Stimulated activated CD4-positive, alpha-beta T cell treated with anti-CD3 and anti-CD28 coated beads, Interleukin-4, amount 100 ng/mL, for 4 hours (primary cell): ENCODE measurements at places on chromosomes 13 and 19.

GRCh38 chr13:20019043-20019442 is 60.5 kb downstream of the ZMYM2 start:
- DNase-seq: no peak

- peak; percentile 45 for DNase-seq
Measured at GRCh38 chr13:26011996-26012821, 39.6 kb downstream of the SHISA2 start.

- no peak for DNase-seq
Measured at GRCh38 chr13:111620586-111620985, 300.1 kb downstream of the TEX29 start.

DNA sequence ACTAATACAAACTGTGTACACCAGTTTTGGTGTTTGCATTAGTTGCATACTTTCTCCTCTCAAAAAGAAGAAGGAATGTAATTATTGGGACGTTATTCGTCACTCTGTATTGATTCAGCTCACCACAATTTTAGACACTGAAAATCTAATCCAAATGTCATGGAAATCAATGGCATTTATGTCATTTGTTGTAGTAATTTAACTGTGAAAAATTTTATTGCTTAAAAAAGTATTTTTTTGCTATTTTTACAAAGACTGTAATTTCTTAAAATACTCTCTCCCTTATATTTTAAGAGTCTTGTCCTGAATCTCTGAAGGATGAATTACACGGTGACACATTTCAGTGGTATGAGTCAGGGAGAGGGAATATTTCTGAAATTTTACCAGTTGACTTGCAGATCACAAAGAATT is 2117.6 kb downstream of the PCDH9 start:
- no peak for DNase-seq

DNA sequence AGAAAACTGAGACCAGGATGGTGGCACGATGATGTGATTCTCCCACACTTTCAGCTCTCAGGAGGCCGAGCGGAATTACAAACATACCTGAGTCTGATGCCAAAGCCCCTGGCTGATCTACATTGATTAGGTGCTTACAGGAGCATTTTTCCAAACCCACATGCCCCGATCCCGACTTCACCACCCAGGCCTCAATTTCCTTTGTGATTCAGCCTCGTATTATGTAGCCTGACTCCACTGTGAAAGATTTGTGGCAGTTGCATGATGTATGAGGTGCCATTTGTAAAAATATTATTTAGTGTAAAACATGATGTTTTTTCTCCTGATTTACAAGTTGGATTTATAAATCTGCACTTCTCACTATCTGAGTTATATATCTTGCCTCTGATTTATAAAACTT is 118.0 kb downstream of the TSHZ3 start:
- DNase-seq: no peak

DNA sequence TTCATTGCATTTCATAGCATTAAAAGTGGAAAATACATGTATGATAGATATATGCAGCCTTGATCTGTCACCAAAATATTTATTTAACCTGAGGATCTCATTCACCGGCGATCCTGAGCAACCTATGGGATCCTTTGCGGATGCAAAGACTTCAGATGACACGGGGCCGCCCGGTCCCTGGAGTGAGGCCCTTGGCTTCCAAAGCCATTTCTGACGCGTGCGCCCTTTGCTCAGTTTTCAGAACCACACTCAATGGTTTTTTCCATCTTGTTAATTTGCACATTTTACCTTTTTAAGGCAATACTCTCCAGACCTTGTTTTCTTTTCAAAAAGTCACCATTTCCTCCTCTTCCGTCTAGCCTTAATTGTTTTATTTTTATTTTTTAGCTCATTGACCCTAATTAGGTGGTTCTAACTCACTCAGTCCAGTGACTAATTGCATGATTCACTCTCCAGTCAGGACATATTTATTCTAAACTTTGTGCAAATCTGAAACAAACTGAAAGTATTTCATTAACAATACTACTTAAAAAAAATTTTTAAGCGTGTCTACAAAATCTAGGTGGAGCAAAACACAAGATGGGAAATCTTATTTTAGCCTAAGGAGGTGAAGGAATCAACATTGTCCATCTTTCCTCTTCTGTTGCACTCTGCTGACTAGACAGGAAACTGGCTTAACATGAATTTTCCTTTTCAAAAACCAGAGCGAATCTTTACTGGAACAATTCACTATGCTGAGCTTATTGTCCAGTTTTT is 47.9 kb downstream of the COL4A1 start:
- no peak for DNase-seq

DNA sequence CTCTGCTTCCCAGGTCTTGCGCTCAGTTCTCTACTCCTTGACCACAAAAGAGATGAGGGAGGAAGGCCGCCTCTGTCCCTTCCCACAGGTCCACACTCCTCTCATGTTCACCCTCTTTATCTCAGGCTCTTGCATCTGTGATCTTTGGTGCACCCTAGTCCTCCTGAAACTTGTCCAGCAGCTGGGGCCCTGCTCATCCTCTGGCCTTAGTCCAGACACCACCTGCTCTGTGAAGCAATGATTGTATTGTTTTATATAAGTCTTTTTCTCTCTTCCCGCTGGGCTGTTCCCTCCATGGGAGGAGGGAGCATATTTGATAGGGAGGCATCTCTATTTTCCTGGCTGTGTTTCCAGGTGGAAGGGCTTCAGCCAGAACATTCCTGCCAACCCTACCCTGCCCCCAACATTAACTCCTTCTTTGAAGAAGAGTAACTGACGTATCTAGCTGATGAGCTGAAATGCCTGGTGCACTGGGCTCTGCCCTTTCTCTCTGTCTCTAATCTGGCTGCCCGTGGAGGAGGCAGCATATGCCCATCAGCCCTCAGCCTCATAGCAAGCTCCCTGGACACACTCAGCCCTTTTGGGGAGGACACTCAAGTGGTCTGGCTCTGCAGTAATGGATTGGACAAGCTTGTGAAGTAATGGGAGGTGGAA is 38.2 kb upstream of the SIAH3 start:
- DNase-seq: no peak

- DNase-seq: no peak
Measured at GRCh38 chr13:30991184-30991583, 58.7 kb downstream of the TEX26 start.

DNA sequence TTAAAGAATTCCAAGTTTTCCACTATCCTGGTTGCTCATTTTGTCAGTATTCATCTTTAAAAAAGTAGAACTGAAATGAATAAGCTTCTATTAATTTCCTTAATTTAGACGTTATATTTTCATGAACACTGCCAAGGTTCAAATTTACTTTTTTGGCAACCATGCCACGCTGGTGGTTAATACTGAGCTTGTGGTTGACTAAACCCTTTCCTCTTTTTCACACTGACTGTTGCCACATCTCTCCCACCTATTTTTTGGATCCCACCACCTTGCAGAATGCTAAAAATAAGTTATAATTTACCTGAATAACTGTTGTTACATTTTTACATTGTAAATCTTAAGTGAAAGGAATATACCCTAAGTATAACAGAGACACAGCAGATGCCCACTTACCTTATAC is 45.0 kb downstream of the FLT3 start:
- DNase-seq: no peak

GRCh38 chr19:32164384-32164992 is 180.9 kb upstream of the ZNF507 start:
- no peak for DNase-seq

DNA sequence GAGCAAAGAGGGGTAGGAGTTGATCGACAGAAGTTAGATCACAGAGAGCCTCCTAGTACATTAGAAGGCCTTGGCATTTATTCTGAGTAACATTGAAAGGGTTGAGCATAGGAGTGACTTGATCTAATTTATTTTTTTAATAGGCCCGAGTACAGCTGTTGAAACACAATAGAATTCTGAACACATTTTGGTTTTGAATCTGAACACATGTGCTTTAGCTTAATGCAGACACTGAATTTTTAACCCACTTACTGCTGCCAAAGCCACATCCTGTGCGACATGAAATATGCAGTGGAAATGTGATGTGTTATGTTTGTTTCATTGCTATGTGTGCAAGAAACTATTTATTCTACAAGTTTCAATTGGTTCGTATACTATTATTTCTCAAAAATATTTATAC is 1505.9 kb downstream of the PCDH9 start:
- DNase-seq: no peak

DNA sequence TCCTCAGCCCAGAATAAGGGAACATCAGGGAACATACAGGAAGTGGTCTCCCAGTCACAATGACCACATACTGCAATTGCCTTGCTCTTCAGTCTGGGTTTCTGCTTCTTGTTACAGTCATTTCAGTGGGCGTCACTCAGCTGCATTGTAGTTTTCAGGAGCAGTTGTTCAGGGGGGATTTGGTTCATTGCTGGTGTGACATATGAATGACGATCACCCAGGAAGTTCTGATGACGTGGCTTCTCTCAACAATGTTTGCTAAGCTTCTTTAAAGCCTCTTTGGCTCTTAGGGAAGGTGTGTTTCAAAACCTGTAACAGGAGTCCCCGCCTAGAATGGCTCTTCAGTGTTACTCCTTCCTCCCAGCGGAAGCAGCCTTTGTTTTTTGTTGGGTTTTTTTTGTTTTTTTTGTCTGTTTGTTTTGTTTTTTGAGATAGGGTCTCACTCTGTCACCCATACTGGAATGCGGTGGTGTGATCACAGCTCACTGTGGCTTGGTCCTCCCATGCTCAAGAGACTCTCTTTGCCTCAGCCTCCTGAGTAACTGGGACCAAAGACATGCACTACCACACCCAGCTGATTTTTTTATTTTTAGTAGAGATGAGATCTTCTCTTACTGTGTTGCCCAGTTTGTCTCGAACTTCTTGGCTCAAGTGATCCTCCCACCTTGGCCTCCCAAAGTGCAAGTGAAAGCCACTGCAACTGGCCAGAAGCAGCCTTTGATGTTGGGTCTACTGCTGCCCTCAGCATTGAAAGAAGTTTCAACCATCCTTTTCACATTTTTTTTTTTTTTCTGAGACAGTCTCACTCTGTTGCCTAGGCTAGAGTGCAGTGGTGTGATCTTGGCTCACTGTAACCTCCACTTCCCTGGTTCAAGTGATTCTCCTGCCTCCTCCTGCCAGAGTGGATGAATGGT is 1.4 kb upstream of the SCEL start:
- DNase-seq: no peak

- no peak for DNase-seq
Measured at GRCh38 chr13:99898421-99898820, 73.1 kb downstream of the ZIC5 start.

- no peak for DNase-seq
Measured at GRCh38 chr19:54247106-54247930, 4.7 kb upstream of the LILRA6 start.

DNA sequence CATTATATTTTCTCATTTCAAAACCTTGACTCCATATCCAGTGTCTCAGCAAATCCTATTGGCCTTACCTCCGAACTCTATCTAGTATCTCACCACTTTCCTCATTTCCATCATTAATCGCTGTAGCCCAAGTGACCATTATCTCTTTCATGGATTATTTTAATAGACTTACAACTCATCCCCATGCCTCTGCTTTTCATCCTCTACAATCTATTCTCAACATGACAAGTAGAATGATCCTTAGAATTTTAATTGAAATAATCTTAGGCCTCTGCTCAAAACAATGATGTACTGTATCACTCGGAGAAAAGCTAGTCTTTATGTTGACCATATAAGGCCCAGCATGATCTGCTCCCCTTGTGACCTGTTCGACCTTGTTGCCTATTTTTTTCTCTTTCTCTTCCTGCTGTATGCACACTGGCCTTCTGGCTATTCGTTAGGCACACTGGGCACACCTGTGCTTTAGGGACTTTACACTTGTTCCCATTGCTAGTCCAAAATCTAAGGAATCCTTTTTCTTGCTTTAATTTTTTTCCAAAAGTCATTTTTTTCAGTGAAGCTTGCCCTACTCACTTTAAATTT is 21.4 kb downstream of the DNAJC15 start:
- no peak for DNase-seq
